ENCODE measurements at places on chromosomes 2 and 18.
A peak's percentile ranks its signal among the peaks of the same experiment; 100 is the strongest.

DNA sequence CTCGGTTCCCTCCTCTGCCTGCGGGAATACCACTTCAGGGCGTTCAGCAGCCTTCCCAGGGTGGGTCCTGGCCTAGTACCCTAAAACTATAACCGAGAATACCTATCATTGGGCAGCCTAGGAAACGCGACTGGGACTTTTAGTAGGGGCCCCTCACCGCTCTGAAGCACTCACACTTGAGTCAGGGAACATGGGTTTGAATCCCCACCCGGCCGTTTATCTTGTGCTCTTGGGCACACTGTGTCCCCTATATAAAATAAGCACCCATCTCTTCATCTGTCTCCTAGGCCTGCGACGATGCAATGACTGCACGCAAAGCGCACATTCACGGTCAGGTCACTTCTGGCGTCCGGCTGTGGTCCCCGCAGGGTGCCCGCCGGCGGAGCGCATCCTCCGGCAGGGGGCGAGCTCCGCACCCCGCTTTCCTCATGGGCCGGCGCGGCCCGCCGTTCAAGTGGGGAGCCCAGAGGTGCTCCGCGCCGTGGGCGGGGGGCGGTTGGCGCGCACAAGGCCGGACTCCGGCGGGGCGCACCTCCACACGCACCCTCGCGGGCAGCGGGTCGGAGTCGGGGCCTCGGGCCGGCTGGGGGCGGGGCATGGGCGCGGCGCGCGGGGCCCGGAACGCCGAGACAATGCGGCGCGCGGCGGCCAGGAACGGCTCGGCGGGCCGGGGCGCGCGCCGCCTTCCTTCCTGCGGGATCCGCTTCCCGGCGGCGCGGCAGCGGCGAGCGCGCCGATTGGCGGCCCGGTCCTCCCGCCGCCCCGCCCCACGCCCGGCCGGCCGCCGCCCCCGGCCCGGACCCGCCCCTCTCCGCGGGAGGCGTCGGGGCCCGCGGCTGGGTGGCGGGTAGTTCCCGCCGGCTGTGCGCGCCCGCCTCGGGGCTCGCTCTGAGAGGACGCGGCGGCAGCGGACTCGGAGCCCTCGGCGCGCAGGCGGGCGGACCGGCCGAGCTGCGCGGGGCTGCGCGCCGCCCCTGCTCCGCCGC, at the start of gene ASAP2:
Gene ASAP2 (plus strand): TSS at position 850 of the 986 bp plus-strand sequence. CDS start 293 bp downstream, outside the sequence.
- DNase-seq: peak; percentile 39

GRCh38 chr2:25548601-25549000, 124.8 kb downstream of the DTNB start:
- peak; percentile 13 for DNase-seq

DNA sequence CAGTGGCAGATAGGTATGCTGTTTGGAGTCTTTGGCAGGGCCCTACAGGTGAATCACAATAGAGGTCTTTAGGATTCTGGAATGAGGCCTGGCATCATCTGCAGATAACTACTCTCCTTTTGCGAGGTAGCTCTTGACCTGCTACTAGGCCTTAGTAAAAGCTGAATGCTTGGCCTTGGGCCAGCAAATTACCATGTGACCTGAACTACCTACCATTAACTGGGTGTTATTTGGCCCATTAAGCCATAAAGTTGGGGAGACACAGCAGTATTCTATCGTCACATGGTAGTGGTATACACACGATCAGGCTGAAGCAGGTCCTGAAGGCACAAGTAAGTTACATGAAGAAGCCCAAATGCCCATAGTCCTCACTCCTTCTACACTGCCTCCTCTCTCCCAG, 178.2 kb downstream of the PPP1R1C start:
- no peak for DNase-seq

GRCh38 chr18:26208977-26209376, 17.3 kb upstream of the TAF4B start:
- DNase-seq: peak; percentile 53

GRCh38 chr2:3300224-3300995, 77.2 kb downstream of the EIPR1 start:
- DNase-seq: no peak

DNA sequence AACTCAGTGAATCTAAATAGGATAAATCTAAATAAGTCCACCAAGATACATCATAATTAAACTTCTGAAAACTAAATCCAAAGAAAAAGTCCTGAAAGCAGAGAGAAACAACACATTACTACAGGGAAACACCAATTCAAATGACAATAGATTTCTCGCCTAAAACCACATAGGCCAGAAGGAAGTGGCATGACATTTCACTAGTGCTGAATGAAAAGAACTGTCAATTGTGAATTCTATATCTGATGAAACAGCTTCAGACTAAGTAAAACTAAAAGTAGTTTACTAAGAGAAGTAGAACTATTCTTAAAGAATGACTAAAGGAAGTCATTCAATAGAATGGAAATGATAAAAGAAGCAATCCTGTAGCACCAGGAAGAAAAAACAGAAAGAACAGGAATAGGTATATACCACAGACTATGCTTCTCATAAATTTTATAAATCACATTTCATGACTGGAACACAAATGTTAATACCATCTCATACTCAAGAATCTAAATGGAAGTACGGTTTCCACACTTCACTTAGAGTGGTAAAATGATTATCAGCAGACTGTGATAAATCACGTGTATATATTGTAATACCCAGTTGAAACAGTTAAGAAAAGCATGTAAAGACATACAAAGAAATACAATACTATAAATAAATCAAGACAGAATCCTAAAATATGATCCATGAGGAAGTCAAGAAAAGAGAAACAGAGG, 46.4 kb downstream of the ASXL2 start:
- peak; percentile 44 for DNase-seq

DNA sequence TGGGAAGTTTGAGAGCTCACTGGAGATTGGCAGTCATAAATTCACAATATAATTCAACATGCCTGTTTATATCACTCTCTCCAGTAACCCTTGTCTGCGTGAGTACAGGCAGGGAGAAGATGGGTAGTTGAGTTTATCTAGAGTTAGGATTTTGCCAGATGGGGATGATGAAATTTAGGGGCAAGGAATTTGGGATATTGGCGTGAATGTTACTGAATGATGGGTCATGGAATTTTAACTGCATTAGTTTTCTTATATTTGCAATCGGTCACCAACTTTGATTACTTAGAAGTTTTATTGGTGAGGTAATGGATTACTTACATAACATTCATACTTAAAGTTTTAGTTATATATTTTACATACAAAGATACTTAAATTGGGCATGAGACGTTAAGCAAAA, 35.1 kb downstream of the SANBR start:
- no peak for DNase-seq

- no peak for DNase-seq
Measured at GRCh38 chr2:129361688-129362087, 617.8 kb upstream of the RAB6C start.

DNA sequence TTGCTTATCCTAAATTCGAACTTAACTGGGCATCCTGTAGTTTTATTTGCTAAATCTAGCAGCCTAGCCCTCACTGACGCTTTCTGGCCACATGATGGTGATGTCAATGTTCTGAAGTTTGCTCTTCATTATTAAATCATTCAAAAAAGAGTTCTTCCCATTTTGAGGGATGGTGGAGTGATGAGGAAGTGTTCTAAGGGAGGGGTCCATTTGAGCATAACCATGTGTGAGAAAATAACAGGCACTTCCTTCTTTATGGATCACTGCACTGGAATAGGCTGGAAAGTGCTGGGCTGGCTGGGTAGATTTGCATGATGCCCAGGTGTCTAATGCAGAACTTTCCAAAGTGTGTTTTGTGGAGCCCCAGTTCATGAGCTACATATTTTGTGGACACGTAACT, 74.2 kb downstream of the TNFRSF11A start:
- peak; percentile 12 for DNase-seq

DNA sequence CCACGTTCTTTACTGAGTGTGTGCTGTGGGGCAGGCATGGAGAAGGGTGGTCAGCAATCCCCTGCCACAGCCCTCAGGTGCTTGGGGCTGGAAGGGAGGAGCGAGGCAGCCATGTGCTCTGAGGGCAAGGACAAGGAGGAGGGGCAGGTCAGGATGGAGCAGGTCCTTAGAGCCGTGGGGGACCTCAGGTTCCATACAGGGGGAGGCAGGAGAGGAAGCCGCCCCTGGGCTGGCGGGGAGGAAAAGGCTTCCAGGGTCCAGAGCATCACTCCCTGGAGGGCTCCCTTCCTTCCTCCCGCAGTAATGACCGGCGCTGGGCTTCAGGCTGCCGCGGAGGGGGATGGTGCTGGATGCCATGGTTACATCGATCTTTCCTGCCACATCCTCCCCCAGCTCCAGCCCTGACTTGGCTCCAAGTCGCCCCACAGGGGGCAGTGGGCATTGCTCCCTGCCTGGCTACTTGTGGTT, 6.6 kb downstream of the GAREM2 start:
- no peak for DNase-seq

- DNase-seq: no peak
Measured at GRCh38 chr2:186648130-186648529, 45.7 kb upstream of the FAM171B start.

DNA sequence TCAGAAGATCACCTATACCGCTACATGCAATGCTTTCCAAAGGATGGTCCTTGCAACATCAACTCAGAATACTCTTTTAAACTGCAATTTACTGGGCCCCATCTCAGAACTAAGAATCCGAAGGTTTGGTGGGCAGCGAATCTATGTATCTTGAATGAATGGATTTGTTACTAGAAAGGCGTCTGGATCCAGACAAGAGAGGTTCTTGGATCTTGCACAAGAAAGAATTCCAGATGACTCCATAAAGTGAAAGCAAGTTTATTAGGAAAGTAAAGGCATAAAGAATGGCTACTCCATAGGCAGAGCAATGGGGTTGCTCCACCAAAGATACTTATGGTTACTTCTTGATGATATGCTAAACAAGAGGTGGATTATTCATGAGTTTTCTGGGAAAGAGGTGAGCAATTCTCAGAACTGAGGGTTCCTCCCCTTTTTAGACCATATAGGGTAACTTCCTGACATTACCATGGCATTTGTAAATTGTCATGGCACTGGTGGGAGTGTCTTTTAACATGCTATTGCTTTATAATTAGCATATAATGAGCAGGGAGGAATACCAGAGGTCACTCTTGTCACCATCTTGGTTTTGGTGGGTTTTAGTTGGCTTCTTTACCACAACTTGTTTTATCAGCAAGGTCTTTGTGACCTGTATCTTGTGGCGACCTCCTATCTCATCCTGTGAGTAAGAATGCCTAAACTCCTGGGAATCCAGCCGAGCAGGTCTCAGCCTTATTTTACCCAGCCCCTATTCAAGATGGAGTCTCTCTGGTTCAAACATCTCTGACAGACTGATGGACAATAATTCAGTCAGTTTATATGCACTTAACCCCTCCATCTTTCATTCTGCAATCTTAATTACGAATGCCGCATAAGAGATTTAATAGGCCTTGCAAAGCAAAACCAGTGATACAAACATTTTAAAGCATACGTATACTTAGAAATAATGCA, 7.5 kb upstream of the RMDN2 start:
- DNase-seq: peak; percentile 16

DNA sequence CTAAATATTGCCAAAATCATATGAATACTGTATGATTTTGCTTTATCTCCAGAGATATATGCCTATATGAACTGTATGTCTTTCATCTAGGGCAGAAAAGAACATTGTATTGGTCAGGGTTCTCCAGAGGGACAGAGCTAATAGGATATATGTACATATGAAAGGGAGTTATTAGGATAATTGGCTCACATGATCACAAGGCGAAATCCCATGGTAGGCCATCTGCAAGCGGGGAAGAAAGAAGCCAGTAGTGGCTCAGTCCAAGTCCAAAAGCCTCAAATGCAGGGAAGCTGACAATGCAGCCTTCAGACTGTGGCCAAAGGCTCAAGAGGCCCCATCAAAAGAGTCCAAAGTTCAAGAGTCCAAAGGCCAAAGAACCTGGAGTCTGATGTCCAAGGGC, 209.9 kb downstream of the RNF144A start:
- no peak for DNase-seq

DNA sequence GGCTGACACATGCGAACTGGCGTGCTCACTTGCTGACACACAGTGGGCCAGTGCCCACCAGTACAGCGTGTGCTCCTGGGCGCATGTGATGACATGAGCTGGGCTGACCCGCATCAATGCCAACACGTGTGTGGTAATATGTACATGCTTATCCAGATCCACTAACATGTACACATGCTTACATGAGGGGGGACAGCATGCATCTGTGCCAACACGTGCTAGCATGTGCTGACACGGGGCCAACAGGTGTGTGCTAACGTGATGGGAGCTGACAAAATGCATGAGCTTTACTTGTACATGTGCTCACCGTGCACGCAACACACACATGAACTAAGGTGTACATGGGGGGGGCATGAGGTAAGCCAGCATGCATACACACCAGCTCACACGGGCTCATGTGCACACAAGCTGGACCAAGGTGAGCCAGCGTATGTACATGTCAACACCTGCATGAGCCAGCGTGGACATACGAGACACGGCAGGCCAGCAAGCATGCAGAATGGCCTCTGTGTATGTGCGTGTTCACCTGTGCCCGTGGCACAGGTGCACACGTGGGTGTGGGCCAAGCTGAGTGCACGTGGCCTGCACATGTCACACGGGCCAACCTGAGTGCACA, 28.5 kb downstream of the GPC1 start:
- no peak for DNase-seq

DNA sequence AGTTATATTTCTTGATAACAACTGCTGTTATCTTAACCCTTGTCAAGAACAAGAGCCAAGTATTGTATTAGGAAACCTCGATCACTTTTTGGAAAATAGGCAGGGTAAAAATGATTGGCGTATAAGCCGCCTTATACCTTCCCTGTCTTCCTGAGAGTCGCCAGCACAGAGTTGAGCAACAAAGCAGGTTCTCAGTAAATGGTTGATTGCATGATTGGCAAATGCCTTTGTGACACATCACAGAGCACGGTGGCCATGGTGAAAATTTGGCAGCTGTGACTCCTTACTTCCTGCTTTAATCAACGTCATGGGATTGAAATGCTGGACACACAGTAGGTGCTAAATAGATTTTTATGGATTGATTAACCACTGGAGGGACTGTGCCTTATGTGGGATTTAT, 3.9 kb upstream of the KLHL29 start:
- DNase-seq: peak; percentile 50

DNA sequence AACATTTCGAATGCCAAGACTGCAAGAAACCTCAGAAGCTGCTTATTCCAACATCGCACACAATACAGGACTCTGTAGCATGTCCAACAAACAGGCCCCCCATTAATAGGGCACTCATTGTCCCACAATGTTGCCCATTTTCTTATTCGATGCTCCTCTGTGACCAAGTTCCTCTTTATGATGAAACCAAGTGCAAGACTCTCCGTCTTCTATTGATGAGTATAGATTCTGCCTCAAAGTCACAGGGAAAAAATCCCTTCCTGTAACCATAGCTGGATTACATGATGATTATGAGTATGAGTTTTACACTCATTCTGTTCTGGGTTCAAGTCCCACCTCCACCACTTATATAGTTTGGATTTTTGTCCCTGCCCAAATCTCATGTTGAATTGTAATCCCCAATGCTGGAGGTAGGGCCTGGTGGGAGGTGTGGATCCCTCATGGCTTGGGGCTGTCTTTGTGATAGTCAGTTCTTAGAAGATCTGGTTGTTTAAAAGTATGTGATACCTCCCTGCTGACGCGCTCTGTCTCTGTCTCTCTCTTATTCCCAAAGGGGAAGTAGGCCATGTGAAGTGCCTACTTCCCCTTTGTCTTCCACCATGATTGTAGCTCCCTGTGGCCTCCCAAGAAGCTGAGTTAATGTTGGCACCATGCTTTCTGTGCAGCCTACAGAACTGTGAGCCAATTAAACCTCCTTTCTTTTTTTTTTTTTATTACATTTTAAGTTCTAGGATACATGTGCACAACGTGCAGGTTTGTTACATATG, 148.7 kb downstream of the OSR1 start:
- DNase-seq: peak; percentile 43
